NCI-H345 (cell line): ENCODE measurements at places on chromosomes 16 and 17.
A peak's percentile ranks its signal among the peaks of the same experiment; 100 is the strongest.

DNA sequence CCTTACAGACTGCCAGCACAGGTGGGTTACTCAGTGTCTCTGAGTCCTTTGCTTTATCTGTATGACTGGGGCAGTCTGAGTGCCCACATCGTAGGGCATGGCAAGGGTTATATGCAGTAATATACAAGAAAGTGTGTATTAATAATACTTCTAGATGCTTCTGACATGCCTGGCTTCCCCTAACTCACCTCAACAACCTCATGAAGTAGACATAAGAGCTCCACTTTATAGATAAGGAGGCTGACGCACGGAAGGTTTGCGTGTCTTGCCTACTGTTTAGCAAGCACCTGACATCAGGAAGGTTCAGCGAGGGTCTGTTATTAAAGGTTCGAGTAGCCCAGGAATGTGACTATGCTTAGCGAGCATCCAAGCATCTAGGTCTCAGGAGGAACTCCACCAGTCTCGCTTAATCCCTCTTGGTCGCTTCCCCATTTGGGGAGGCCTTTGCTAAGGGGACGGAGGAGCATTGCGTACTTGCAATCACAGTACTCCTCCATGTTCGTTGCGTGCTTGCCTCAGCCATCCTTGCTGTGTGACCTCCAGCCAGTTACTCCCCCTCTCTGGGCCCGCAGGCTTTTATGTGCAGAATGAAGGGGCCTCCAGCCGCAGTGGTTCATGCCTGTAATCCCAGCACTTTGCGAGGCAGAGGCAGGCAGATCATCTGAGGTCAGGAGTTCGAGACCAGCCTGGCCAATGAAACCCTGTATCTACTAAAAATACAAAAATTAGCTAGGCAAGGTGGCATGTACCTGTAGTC lies 1.6 kb downstream of the KCNG4 start:
- no peak for DNase-seq

GRCh38 chr16:67528222-67528869 lies at the start of gene RIPOR1:
Gene RIPOR1, plus strand, starts transcription at chr16:67528829. Its CDS starts 9,618 bp downstream, at chr16:67538447.
- peak; percentile 19 for DNase-seq

DNA sequence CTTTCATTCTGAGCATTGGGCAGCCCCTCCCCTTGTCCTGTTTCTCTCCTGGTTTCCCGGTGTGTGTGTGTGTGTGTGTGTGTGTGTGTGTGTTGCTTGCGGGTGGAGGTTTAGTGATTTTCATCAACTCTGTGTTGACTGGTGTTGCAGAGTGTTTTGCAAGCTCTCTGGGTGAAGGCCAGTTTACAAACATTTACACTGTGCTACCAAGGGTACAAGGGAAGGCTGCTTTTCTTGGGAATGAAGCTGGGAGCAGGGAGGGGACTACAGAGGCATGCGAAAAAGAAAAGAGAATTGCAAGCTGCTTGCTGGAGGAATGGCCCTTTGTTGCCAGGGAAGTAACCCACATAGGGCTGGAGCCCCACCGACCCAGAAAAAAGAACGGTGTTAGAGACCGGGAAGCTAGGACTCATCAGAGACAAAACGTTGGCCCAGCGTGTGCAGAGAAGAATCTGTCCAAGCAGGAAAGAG lies 29.6 kb downstream of the HS3ST3B1 start:
- DNase-seq = no peak

GRCh38 chr17:48060249-48060648 lies 12.1 kb downstream of the NFE2L1 start:
- DNase-seq = no peak

DNA sequence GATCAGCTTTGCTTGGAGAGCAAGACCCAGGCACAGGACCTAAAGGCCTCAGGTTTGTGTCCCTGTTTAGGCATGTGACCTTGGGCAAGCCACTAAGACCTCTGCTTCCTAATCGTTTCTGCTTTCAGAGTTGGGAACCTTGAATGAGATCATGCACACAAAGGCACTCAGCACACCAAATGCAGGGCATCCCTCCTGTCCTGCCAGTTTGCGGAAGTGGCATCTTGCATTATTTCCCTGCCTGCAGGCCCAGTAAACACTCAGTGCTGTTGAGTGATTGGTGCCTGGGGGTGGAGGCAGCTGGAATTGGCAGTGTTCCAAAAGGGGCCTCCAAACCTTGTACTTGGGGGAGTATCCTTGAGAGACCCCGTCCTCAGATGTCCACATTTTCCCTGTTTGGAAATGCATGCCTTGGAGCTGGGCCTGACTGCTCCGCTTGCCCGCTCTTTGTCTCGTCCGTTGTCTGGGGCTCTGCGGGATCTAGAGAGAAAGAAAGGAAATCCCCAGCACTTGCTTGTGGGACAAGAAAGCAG lies 28.7 kb downstream of the MRM1 start:
- DNase-seq = no peak

DNA sequence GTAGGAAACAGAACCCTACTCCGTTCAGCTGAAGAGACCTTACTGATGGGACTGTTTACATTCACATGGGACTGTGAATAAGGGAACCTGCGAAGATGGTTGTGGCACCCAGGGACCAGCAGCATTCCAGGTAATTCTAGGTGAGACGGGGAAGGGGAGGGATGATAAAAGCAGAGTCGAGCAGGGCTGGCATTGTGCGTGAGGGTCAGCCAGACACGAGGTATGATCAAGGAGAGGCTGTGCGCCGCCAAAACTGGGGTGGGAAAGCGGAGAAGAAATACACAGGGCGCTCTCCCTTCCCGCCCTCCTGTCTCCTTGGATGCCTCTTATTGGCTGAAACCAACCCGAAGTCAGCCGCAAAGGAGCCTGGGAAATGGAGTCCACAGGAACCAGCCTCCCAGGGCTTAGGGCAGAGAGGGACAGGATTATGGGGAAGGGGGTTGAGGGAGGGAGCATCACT lies 38.4 kb upstream of the CSNK2A2 start:
- peak; percentile 80 for DNase-seq

DNA sequence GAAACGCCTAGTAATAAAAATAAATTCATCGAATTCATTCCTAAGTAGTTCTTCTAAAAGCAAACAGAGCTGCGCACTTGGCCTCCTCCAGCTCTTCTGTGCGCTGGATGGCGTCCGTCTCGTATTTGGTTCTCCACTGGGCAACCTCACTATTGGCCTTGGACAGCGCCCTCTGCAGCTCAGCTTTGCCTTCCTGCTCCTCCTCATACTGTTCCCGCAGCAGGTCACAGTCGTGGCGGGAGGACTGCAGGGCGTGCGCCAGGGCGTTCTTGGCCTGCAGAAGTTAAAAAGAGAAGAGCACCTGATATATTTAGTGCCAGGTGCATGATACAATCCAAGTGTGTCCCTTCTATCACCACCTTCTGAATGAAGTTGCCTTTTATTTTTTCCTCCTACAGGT lies 21.8 kb downstream of the MYH3 start:
- no peak for DNase-seq

DNA sequence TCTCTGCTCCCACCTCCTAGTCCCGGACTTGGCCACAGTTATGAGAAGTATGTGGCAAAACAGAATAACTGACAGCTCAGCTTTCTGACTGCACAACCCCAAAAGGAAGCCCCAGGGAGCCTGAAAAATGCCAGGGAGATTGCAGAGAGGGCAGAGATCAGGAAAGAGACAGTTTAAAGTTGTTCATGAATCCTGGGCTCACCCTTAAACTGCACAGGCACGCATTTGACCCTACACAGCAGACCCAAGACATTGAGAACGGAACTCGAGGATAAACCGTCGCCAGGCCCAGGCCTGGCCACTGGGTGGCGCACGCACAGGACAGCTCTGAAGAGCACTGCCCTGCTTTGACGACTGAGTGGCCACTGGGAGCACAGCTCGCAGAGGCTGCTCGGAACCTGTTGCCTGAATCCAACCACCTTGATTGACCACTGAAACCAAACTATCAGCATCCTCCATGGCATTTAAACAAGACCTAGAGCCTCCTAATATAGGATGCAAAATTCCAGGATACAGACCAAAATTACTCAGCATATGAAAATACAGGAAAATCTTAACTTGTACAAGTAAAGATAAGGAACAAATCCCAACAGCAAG lies 114.0 kb downstream of the C16orf95 start:
- DNase-seq = peak; percentile 51

GRCh38 chr17:20266806-20267458 lies 200.4 kb downstream of the LGALS9B start:
- DNase-seq = peak; percentile 41

DNA sequence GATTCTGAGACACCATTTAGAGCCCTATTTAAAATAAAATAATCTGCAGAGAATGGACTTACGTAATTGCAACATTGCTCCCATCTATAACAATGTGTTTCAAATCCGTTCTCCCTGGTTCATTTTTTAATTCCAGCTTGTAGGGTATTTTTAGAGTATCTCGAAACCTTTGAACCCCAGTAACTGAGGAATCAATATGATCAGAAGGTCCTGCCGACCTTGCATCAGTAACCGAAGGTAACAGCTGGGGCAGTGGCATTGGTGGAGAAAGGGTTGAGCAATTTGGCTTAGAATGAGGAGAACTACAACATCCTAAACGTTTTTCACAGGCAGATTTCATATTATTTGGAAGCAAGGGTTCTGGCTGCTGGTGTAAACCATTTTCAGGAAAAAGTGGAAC lies 49.3 kb downstream of the N4BP1 start:
- DNase-seq = no peak

DNA sequence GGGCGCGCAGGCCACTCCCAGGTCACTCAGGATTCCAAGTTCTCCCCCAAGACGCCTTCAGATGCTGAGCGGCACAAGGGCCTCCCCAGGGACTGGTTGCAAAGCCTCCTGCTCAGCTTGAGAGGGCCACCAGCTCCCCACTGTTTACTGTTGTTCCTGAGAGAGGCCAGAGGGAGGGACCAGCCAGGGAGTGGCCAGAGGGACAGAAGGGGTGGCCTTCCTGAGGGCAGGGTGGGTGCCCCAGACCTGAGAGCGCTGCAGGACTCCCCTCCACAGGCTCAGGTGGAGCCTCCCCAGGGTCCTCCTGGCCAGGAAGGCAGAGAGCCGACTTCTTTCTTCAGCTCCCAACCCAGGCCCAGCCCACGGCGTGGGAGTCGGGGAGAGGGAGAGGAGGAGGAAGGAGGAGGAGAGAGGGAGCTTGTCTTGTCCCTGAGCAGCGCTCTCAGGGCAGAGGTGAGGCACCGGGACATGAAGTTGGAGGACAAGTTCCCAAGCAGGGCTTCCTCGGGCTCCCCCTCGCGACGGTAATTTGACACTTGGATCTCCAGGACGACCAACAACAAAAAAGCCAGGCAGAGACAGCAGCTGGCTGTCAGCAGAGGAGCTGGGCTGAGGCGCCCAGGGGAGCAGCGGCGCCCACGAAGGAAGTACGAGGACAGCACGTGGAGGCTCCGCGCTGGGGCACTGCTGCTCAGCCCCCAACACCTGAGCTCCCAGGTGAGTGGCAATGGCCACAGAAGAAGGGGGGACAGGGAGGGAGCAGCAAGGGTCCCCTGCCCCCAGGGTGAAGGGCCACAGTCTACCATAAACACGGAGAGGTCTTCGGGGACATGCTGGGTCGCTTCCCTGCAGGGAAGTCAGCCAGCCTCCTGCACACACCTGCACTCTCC lies 497 bp downstream of the SMIM5 start:
- peak; percentile 95 for DNase-seq

DNA sequence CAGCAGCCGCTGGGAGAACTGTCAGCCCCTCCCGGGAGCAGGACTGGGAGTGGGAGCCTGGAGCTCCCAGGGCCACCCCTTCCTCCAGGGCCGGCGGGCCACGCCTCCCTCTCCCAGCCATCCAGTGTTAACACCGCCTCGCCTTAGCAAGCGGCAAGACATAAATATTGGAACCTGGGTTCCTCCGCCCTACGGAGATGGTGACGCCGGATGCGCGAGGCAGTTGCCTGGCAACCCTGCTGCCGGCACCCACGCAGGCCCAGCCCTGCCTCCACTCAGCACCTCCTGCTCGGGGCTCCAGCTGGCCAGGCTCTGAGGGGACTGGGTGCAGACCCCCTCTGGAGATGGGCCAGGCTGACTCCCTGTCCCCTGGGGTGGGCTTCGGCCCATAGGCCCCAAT lies 27.4 kb upstream of the CACNA1H start:
- DNase-seq = no peak

- DNase-seq = no peak
Observed at GRCh38 chr17:10136258-10136981, 62.0 kb downstream of the GAS7 start.

DNA sequence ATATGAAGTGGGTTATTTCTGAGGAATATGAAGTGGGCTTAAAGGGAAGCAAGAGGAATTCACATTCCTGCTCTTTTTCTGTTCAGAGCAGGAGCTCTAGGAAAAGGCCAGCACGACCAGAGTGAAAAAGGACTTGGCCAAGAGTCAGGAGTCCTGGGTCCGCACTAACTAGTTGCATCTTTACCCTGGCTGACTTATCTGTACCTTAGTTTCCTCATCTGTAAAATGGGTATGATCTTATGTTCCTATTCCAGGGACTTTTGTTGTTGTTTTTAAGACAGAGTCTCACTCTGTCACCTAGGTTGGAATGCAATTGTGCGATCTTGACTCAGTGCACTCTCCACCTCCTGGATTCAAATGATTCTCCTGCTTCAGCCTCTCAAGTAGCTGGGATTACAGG lies 52.5 kb downstream of the CNGB1 start:
- no peak for DNase-seq

- DNase-seq = no peak
Observed at GRCh38 chr16:89044418-89045180, 49.1 kb upstream of the ACSF3 start.

DNA sequence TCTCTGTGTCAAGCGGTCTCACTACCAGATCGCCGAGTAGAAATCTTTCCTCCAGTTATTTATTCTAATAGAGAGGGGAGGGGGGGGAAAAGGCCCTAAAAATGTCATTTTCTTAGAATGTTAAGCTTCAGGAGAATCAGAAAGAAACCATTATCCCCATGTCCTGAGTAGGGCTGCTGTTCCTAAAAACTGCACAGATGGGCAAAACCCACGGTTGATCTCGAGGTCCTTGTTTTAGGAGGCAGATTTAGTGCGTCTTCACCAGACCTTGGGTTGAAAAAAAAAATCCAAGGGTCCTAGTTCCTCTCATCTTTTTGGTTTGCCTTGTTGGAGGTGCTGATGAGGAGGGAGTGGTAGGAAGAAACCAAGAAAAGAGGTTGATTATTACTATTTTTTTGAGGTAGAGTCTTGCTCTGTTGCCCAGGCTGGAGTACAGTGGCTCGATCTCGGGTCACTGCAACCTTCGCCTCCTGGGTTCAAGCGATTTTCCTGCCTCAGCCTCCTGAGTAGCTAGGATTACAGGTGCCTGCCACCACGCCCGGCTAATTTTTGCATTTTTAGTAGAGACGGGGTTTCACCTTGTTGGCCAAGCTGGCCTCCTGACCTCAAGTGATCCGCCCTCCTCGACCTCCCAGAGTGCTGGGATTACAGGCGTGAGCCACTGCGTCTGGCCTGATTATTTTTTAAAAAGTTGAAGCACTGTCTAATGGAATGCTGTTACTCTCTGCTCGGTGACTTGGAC lies 1.4 kb downstream of the CBFB start:
- no peak for DNase-seq
